ENCODE measurements at places on chromosomes 4 and X.
A peak's percentile ranks its signal among the peaks of the same experiment; 100 is the strongest.

DNA sequence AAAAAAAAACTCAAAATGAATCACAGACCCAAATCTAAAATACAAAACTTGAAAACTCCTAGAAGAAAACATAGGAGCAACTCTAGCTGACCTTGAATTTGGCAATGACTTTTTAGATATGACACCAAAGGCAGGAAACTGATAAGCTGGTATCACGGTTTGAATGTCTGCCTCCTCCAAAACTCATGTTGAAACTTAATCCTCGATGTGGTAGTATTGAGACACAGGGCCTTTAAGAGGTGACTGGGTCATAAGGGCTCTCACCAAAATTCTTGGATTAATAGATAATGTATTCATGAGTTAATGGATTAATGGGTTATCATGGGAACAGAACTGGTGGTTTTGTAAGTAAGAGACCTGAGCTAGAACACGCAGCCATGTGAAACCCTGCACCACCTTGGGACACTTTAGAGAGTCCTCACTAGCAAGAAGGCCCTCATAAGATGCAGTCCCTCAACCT is 40.5 kb downstream of the FRYL start:
- DNase-seq, result no peak

GRCh38 chr4:165524532-165525190 is 145.9 kb downstream of the CPE start:
- DNase-seq, result no peak

- no peak for DNase-seq
Observed at GRCh38 chrX:44400588-44400987, 57.1 kb upstream of the EFHC2 start.

GRCh38 chr4:6420972-6421371 is 51.4 kb downstream of the PPP2R2C start:
- DNase-seq, result no peak

DNA sequence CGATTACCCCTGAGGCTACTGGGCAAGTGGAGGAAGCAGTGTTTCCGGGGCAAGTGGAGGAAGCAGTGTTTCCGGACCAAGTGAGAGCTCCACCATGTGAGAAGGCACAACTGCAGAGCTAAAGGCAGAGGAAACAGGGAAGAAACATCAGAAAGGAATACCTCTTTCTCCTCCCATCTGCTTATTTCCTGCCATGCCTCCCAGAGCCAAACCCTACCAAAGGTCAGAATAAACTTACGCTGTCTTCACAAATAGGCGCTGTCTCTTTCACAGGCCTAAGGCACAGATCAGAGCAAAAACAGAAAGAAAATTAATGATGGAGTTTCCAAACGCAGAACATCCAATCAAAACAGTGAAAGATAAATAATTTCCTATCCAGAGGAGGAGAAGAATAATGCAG is 153.0 kb downstream of the ATOH1 start:
- peak; percentile 16 for DNase-seq

DNA sequence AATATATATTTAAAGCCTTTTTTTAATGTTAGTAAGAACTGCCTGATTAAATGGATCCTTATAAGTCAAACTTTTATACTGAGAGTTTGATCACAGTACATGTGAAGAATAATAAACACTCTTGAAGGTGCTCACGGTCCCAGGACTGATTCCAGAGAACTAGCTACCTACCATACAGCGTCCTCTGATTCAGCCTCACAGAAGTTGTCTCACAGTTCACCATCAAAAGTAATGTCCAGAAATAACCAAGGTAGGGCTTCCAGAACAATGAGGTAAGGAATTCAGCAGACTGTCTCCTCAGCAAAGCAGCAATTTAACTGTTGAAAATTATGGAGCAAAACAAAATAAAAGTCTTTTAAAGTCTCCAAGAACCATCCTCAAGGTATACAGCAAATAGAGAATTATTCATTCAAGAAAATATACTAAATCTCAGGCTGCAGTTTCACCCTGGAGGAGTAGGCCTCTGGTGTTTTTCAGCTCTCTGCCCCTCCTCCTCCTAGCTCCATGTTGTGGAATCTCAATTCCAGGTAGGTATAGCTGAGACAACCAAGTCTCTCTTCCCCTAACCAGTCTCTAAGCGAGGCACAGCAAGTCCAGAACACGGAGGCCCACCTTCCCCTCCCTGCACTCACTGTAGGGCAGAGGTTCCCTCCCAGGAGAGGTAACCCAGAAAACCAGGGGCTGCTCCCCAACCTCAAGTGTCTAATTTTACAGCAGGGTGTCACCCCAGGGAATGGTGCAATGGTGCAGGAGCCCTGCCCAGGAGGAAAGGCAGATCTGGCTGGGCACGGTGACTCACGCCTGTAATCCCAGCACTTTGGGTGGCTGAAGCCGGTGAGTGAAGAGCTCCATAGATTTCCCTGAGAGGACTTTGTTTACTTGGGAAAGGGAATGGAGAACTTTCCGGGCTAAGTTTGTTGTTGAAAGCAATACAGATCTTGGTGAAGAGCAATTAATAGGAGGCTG is 28.6 kb downstream of the FAM241A start:
- no peak for DNase-seq

- DNase-seq, result peak; percentile 52
Observed at GRCh38 chrX:30181353-30181752, 34.0 kb upstream of the MAGEB2 start.

- DNase-seq, result peak; percentile 93
Observed at GRCh38 chr4:2843263-2843940, at the start of gene ADD1. ADD1 (plus strand) TSS chr4:2843844; CDS start chr4:2875916, 32,072 bp downstream.

DNA sequence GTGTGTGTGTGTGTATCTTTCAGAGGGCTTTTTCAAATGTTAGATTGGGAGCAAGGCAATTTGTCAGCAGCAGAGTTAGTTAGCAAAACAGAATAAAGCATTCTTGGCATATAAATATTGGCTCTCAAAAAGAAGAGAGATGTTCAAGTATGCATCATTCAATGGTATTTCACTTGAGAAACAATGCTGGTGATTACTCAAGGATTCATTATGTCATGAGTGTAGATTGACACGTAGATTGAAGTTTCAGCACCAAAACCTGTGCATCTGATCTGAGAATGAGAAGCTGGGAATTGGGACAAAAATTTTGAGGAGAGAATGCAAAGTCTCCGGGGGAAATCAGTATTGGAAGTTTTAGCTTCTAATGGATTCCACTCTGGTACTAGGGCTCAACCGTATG is 241.4 kb downstream of the FRMPD4 start:
- no peak for DNase-seq

DNA sequence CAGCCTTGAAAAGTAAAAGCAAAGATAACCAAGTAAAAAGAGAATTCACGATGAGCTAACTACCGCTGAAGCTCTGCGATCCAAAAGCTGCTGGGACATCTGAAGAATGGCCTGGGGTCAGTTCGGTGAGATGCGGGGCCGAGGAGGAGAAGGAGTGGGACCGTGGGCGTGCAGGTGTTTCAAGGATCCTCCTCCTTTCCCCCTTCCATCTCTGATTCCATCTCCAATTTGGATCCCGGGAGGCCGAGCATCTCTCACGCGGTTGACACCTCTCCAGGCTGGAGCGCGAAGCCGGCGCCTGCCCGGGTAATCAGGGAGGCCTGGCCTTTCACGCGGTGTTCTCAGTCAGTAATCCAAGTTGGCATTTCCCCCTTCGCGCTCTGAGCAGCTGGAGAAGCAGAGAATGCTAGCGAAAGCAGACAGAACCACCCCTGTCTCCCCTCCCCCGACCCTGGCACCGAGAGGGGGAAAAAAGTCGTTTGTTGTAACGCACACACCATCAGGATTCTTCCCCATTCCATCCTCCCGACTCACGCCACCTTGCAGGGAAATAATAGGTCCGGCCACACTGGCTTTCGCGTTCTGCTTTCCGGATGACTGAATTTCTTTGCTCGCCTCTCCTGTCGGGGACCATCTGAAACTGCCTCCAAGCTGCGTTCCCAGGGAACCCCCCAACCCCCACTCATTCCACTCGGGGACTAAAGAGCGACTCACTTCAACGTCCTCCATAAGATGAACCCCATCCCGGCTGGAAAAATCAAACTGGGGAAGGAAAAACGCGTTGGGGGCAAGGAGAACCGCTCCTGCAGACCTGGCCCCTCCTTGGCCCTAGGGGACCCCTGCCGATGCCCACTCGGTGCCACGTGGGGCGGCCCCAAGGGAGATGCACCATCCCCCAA is 6.5 kb downstream of the NEUROG2 start:
- no peak for DNase-seq

DNA sequence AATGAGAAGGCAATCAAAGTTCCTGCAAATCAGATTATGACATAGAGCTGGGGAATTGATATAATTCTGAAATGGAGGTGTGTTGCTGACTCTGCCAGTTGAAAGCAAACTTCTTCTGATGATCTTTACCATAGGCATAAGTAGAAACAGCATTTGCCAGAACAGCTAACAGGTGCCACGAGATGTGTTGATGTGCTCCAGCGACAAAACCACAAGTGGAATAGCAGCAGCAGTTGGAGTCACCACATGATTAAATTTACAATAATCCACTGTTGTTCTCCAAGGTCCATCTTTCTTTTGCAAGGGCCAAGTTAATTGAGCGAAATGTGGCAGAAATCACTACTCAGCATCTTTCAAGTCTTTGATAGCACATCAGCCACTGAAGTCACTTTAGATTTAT is 3.7 kb upstream of the OSTC start:
- no peak for DNase-seq

DNA sequence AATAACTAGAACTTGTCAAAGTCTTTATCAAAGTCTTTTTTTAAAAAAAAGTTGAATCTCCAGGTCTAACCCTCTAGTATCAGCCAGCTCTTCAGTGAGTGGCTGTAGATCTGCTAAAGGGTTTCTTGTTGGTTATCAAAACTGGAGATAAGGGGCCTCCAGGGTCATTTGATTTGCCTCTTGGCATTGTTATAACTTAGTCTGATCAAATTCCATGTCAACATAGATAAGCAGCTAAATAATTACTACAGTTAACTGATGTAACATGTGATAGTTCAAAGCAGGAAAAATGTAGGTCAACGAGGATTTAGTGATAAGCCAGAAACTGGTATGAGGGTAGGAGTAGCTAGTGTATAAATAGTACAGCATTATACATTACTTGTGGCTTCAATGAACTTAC is 465.1 kb downstream of the PDHA2 start:
- DNase-seq, result no peak

DNA sequence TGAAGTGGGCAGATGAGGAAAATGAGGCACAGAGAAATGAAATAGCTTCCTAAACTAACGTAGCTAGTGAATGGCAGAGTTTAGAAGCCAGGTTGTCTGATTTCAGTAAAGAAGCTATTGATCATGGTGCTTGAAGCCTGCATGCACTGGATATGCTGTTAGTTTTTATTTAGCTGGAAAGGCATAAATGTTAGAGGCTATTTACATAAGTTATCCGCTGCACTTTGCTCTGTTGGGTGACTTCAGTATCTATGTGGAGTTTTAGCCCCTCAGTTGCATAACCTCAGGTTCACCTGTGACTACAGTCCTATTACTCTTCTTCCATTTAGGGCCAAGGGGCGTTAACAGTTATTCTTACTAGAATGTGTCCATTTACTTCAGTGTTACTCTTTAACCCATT is 522.4 kb upstream of the RPS6KA3 start:
- DNase-seq, result no peak

Measured in HAP-1 (cell line).